NCI-H510A (cell line): ENCODE measurements at places on chromosomes 1 and 21.

DNA sequence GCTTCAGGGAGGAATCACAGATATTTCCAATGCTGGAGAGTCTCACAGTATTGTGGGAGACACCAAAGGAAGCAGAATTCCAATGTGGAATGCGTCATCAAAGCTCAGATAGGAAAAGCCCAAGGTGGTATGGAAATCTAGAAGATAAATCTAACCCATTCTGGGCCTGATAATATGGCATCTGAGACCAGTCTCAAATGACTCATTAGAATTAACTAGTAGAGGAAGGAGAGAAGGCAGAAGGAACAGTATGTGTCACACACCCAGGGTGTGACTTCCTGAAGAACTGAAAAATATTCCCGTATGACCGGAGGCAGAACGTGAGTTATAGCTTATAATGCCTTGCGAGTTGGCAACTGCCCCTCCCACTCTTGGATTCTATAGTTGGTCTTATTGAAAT is 499.2 kb downstream of the PLPP3 start:
- no peak for DNase-seq

GRCh38 chr1:59272507-59272906 is 24.4 kb upstream of the FGGY start:
- no peak for DNase-seq

GRCh38 chr1:64659478-64660138 is 85.3 kb upstream of the RAVER2 start:
- DNase-seq = no peak

- no peak for DNase-seq
Measured at GRCh38 chr1:224874775-224875174, 54.7 kb upstream of the DNAH14 start.

- no peak for DNase-seq
Measured at GRCh38 chr1:189654906-189655305, 822.8 kb downstream of the BRINP3 start.

- DNase-seq = no peak
Measured at GRCh38 chr1:96538883-96539282, 182.7 kb upstream of the PTBP2 start.

DNA sequence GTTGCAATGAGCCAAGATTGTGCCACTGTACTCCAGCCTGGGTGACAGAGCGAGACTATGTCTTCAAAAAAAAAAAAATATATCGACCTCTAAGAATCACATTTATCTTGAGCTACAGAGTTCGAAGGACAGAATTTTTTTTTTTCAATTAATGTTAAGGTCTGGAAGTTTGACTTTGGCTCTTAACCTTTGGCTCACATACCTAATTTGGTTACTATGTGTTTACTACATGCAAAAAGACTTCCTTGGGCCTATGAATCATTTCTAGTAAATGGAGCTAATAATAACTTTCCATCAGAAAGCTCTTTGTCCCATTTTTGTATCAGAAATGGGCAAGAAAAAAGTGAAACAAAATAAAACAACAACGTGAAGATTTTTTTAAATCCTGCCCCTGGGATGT is 351.2 kb downstream of the SMYD3 start:
- no peak for DNase-seq

GRCh38 chr1:38444311-38444710 is 397.7 kb upstream of the POU3F1 start:
- no peak for DNase-seq

GRCh38 chr21:45970674-45971615 is 10.6 kb upstream of the COL6A1 start:
- DNase-seq = no peak

- DNase-seq = no peak
Measured at GRCh38 chr21:44509539-44509938, 30.5 kb downstream of the KRTAP10-1 start.

DNA sequence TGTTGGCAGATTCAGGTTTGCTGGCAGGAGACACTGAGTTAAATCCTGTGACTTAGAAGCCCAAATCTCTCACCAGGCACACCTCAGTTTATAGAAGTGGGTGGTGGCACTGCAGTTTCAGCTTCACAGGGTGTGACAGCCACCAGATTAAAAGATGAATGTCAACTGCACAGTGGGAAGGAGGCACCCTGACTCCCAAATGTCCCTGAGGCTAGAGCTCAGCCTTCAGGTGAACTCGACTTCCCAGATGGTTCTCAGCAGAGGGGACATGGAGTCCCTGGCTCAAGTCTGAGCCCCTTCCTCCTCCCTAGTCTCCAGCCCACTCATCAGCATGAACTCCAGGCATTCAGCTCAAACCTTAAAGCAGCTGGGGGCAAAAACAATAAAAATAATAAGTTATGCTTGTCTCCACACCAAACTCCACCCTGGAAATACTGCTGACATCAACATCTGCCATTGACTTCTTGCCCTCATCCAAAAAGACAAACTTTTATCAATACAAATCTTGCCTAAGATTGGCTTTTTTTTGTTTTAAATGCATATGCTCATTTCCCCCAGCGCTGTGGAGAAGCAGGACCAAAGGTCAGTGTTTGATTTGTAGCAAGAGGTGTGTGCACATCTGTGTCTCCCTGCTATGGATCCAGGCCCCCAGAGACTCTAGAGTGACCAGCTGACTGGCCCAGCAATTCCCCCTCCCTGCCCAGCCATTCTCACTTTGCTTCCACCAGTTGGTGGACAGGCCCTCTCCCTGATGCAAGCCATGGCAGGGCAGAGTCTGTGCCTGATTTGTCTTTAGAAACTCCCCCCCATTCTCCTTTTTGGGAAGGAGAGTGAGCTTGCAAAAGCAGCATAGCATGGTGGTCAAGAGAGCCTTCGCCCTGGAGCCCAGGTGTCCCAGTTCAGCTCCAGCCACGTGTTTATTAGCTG is 18.5 kb upstream of the S100A7 start:
- DNase-seq = no peak

DNA sequence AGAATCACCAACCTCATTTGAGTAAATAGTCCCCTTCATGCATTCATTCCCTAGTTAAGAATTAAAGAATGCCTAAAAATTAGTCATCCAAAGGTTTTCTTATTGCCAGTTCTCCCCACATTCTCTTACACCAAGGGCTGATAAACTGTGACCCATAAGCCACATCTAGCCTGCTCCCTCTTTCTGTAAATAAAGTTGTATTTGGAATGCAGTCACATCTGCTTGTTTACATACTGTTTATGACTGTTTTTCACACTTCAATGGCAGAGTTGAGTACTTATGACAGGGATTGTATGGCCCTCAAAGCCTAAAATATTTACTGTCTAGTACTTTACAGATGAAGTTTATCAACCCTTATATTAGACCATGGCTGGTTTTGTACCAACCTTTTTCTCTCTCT is 16.1 kb upstream of the DYRK1A start:
- DNase-seq = no peak

DNA sequence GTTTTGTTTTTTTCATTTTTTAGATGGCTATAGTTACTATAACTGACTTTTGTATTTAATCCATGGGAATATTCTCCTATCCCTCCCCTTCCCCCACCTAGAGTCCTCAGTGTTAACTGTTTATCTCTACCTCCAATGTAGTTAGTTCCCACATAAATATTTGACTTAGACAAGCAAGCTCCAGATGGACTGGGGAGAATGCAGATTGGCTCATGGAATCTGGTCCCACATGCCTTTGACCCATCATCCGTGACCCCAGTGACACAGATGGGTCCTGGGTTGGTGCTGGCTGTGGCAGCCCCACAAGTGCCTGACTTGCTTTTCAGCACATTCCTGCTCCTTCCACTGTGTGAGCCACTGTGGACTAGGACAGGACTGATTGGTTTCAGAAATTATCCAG is 41.8 kb downstream of the ATP2B4 start:
- DNase-seq = no peak

DNA sequence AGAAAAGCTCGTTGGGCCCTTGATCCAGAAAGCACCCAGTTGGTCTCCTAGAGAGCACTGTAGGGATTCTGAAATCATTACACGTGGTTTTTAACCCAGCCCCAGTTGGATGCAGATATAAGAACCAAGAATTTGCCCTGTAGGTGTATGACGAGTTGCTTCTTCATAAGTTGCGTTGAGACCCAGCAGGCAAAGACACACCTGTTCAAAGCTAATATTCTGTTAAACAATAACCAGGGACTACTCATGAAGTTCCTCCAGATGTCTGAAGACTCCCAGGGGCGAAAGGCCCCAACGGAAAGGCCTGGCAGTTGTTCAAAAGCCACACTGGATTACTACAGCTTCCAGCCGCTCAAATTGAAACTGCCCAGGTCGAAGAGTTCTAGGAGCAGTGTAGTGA is 88.6 kb upstream of the HNRNPU start:
- DNase-seq = no peak
